Adrenal gland (tissue), 19 donors: ENCODE measurements at places on chromosomes 5 and 9. TPM values are rescaled to one million over a fixed set of nuclear protein-coding genes. Genes with fewer than 3 reads are reported as not detected.

DNA sequence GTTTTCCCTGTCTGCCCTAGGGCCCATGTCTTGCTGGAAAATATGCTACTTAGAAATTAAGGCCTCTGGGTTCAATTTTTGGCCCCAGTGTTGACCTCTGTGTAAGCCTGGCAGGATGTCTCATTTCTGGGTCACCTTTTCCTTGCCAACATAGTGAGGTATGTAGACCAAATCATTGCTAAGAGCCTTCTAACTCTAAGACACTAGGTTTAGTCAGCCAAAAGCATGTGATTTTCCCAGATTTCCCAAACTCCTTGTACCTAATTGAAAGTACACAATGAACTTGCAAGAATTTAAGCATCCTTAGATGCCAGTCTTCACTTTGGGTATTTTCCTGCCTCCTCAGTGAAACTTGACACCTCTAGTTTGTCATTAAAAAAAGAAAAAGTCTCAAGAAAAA lies 77.0 kb downstream of the GALNT10 start:
- DNase-seq, result no peak

DNA sequence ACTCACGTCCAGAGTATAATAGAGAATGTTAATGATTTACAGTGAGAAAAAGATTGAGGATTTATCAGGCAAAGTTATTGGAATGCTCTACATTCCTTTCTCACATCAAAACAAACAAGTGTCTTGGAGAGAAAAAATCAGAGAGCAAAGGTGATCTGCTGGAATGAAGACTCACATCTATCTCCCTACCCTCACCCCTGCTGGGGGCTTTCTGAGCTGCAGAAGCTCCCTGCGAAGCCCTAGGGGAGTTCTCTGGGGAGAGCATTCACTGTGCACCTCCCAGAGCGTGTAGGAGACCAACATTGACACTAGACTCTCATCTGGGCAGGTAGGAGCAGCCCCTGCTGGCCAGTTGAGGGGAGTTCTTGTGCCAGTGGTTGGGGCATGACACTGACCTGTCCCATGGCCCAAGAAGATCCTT lies 76.6 kb upstream of the ADAMTS16 start:
- DNase-seq, result no peak

Gene PSD2
- polyA plus RNA-seq, result 0.24 TPM

DNA sequence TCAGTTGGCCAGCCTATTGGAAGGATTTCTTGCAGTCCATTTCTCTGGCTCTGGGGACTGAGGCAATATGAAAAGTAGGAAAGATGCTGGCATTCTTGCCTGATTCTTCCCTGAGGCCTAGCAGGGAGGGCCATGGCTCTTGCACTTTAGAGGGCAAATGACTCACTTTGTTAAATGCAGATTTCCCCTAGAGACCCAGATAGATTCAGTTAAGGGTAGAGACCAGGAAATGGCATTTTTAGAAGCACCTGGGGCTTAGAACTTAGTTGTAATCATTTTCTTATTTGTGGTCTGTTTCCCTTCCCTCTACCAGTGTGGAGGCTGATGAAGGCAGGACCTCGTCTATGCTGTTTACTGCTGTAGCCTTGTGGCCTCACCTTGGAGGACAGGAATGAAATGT lies 112.8 kb upstream of the NR3C1 start:
- DNase-seq, result no peak

DNA sequence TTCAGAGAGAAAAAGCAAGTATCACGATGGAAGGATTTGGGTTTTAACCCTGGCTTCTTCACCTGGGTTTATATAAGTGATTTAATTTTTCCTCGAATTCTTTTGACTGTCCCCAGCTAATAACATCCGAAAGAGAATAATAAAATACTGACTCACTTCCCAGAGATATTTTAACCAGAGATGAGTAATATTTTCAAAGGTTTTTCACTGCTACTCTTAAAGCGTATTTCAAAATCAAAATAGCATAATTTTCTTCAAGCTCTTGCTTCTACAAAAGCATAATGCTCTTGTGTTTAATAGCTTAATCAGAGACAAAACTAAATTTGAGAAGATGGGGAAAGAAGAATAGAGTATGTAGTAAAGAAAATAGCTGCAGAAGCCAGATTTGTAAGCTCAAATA lies 215.2 kb upstream of the PTGER4 start:
- no peak for DNase-seq

Gene ZNF462
- polyA plus RNA-seq, result 7.3 TPM
